ENCODE measurements at places on chromosomes 6 and 20.

DNA sequence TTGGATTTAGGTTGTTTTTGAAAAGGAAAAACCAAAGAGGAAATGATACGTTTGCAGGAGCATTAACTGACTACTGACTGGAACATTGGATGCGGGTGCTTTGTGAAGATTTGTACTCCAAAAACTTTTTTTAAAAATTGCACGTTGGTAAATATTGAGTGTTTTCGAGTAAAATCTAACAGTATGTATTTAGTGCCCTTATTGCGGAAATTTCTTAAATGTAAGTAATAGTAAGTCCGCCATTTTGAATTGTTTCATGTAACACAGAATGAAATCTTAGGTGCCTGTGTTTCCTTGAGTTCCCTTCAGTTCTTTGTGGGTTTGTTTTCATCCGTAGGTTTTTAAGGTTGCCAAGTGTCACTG is 15.2 kb upstream of the LIN28B start:
- no peak for DNase-seq

GRCh38 chr20:8535403-8536261 is 403.6 kb downstream of the PLCB1 start:
- DNase-seq: no peak

- no peak for DNase-seq
Measured at GRCh38 chr20:25160467-25160866, 35.0 kb upstream of the ENTPD6 start.

DNA sequence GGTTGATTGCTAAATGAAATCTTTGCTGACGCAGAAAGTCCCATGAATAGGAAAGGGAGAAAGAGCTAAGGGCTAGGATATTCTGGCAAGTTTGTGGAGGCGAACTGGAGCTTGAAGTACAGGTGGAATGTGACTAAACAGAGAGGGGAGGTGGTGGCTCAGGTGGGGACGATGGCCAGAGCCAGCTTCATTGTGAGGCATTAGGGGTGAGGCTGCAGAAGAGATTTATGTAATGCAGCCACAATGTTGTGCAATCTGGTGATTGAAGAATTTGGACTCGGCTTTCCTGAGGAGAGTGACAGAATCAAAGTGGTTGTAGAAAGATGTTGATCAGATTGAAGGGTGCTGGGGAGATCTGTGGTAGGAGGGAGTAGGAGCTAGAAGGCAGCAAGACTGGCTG is 42.9 kb upstream of the SPACA1 start:
- no peak for DNase-seq

GRCh38 chr6:134714113-134714512 is 235.8 kb downstream of the ALDH8A1 start:
- no peak for DNase-seq

GRCh38 chr6:11140056-11140455 is 28.5 kb upstream of the ERVFRD-1 start:
- DNase-seq: no peak

DNA sequence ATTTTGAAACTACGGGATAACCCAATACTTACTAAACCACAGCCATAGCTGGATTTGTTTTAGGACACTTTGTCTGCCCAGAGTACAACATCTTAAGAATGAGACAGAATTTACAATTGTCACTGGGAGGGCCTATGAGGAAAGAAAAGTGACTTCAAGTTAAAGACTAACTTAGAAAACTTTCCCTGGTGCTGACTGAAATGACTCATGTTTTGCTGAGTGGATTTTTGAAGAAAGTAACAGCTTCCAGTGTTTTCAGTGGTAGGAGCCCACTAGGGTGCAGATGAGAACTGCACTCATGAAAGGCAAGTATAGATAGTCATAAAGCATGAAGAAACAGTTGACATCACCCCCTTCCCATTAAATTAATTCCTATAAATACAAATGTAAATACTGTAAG is 988.2 kb upstream of the MAP3K7 start:
- no peak for DNase-seq
